ENCODE measurements at places on chromosomes 2 and 18.

GRCh38 chr2:161090411-161090810 is 69.8 kb upstream of the TANK start:
- DNase-seq: no peak

DNA sequence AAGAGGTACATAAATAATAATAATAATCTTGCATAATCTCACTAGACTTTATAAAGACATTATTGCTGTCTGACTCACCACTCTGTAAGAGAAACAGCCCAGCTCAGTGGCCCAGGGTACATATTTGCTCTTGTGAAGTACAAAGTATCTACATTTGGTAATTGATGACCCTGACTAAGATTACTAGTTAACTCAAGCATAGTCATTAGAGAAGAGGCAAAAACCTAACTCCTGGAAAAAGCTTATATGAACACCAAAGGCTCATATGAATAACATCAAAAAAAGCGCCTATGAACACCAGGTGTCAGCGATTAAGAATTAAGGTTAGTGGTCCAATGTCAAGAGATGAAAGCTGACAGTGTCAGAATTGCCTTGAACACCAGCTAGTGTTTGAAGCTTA is 38.4 kb downstream of the RAD51AP2 start:
- no peak for DNase-seq

DNA sequence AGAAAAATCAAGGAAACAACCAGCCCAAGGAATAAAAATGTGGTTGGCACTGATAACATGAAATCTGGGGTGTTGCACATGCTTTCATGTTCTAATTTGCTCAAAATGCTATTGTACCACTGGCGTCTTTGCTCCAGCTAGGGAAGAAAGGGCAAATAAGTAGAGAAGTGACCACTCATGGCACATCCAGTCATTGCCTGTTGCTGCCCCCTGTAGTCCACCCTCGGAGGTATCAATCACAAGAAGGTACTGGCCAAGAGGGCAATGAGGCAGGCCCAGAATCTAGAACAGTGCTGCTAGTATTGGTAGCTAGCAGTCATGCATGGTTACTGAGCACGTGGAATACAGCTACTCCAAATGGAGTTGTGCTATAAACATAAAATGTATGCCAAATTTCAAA is 213.4 kb downstream of the CDCA7 start:
- DNase-seq: no peak

- DNase-seq: no peak
These were observed 76.4 kb upstream of the PARD3B start for GRCh38 chr2:204468746-204469429.

DNA sequence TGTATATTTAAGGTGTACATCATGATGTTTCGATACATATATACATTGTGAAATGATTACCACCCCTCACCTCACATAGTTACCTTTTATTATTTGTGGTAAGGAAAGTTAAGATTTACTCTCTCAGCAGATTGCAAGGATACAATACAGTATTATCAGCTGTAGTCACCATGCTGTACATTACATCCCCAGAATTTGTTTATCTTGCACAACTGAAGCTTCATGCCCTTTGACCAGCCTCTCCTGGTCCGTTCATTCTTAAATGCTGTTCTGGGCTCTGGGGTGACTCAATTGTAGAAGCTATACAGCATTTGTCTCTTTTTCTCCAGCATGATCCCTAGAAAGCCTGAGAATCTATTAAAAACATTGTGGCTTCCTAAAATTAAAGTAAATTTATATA is 90.8 kb downstream of the PTPRM start:
- no peak for DNase-seq

DNA sequence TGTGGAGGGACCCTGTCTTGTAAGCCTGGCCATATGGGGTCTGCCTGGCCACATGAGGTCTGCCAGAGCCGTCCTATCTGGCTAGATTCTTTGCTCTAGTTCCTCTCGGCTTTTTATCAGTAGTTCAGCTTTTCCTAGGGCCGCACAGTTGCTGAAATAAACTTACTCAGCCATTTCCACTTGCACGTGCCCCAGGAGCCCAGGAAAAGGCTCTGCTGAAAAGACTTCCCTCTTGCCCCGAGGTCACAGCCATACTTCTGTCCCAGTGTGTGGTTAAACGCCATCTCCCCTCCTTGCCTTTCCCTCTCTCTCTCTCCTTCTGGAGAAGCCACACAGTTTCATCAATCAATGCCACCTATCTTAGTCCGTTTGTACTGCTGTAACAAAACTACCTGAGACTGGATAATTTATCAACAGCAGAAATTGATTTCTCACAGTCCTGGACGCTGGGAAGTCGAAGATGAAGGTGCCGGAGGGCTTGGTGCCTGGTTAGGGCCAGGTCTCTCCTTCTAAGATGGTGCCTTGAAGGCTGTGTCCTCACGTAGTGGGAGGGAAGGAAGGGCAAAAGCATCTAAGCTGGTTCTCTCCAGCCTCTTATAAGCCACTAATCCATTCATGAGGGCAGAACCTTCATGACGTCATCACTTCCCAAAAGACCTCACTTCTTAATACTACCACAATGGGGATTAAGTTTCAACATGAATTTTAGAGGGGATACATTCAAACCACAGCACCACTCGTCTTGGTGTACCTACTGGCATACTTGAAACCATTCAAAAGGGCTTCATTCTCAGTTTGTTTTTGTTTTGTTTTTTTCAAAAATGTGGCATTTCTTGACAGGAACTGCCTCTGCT is 11.2 kb upstream of the GALM start:
- DNase-seq: no peak

DNA sequence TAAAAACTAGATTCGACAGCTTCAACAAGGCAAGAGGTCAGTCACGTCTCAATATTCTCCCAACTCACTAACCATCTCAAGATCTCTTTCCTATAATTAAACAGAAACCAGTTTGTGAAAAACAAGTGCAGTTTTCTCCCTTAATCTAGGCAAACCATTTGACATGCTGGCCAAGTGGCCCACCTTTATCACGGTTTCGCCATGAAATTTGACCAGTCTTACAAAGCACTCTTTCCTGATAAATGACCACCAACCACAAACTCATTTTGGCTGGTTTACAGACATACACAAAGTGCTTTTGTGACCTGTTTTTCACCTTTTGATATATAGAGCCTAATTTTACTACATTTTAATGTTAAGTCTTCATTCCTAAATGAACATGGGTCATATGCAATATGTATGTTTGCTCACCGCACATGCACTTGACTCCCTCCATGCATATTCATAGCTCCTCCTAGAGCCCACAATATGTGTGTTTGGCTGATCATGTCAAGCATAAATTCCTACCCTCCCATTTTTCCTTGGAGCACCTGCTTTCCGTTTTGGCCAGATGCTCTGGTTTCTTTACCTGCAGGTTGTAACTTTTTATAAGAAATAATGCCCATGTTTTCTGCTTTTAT is 385.1 kb downstream of the RAD51AP2 start:
- no peak for DNase-seq

Measured in dorsolateral prefrontal cortex (tissue), 122 donors.